Fibroblast of skin of right biceps (primary cell): ENCODE measurements at places on chromosomes 6 and 20.

GRCh38 chr6:3310703-3311102 lies 52.0 kb downstream of the PSMG4 start:
- no peak for DNase-seq

DNA sequence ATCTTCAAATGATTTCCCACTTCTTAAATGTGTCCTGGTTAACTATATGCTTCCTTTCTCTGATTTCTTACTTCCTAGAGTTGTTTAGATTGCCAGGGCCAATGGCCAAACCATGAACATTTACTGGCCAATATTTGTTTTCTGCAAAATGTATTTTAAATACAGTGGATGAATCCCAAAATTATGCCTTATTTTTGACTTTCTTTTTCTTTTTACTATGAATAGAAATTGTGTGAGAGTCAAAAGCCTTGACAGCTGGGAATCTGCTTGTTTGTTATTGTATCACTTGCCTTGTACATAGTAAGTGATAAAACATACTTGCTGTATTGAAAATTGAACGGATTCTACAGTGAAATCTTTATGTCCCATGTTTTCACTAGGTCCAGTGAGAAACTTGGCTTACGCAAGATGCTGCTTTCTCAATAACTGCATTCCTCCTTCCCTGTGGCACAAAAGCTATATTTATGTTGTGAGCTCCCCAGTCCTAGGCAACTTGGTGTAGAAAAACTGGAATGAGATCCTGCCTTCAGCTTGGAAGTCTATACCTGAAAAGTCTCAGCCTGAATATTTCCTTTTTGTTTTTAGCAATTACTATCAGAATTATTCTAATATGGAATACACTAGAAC lies 295.2 kb downstream of the EPHA7 start:
- DNase-seq, result no peak

- peak; percentile 26 for DNase-seq
These were observed 429 bp downstream of the AMD1 start for GRCh38 chr6:110874880-110875547.

DNA sequence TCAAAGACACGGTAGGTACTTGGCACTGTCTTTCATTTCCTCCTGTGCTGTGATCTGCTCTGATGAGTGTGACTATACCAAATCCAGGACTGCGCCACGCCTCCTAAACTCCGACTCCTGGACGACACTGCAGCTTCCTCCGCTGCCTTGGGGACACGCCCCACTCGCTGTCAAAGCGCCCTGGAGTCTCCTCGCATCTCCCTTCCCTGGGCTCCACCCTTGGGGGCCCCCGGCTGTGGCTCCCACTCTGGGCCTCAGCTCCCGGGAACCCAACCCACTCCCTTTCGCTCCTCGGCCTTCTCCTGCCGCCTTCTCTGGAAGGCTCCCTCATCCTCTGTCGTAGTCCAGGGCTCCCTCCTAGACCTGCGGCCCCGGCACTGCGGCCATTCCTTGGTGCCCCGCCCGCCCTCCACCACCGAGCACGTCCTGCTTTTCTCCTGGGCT lies 61.2 kb downstream of the RSPH3 start:
- DNase-seq, result peak; percentile 21

- DNase-seq, result peak; percentile 78
These were observed 270.4 kb upstream of the CITED2 start for GRCh38 chr6:139644821-139645220.
